ENCODE measurements at places on chromosomes 1 and 21.

DNA sequence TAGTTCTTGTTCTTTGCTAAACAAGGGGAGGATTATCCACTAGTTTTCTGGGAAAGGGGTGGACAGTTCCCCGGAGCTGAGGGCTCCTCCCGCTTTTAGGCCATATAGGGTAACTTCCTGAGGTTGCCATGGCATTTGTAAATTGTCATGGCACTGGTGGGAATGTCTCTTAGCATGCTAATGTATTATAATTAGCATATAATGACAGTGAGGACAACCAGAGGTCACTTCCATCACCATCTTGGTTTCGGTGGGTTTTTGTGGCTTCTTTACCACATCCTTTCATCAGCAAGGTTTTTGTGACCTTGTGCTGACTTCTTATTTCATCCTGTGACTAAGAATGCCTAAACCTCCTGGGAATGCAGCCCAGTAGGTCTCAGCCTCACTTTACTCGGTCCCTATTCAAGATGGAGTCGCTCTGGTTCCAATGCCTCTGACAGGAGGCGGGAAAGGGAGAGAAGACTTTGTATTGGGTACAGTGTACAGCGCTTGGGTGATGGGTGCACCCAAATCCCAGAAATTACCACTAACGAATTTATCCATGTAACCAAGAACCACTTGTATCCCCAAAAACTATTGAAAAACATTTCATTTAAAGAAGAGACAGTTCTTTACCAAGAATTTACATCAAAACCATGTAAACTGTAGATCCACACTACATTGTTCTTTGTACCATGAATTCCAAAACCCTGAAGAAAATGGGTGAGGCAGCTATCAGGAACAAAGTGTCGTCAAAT lies 8.7 kb upstream of the SLC2A5 start:
- DNase-seq: no peak

DNA sequence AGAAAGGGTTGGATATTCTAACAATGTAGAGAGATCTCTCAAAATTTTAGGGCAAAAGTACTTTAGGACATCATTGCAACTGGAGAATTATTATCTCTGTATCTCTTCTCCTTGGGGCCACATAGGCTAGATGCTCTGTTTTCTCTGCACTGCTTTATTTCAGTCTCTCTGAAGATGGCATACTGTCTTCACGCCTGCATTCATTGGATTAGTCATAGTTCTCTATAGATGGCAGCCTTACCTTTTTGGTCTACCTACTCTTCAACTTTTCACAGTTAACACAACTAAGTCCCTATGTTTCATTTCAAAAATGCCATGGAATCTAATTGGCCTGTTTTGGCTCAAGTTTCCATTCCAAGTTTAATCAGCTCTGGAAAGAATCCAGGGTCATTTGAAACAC lies 1623.3 kb upstream of the B3GALT2 start:
- no peak for DNase-seq

GRCh38 chr1:192256674-192257334 lies 60.0 kb upstream of the RGS21 start:
- no peak for DNase-seq

- no peak for DNase-seq
Measured at GRCh38 chr21:45207839-45208626, 79.7 kb downstream of the POFUT2 start.

GRCh38 chr1:164733070-164733469 lies 174.1 kb downstream of the PBX1 start:
- no peak for DNase-seq

- DNase-seq: no peak
Measured at GRCh38 chr1:164058198-164058597, 500.8 kb upstream of the PBX1 start.

- no peak for DNase-seq
Measured at GRCh38 chr1:97508653-97509218, 412.1 kb downstream of the DPYD start.

DNA sequence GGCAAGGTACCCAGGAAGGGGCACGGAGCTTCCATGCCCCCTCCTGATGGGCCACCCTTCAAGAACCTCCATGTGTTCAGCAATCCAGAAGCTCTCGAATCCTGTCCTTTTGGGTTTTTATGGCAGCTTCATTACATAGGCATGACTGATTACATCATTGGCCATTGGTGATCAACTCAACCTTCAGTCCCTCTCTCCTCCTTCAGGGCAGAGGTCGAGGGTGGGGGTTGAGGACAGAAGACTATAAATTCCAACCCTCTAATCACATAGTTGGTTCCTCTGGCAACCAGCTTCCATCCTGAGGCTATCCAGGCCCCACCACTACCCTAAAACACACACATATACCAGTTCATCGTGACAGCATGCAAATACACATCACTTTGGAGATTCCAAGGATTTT lies 135.7 kb downstream of the ZNF281 start:
- no peak for DNase-seq

- DNase-seq: no peak
Measured at GRCh38 chr1:46184920-46185658, 8.8 kb upstream of the P3R3URF start.

GRCh38 chr1:111223126-111223685 lies 4.3 kb upstream of the CHI3L2 start:
- no peak for DNase-seq

- DNase-seq: no peak
Measured at GRCh38 chr21:45176141-45176540, 101.8 kb downstream of the ADARB1 start.

DNA sequence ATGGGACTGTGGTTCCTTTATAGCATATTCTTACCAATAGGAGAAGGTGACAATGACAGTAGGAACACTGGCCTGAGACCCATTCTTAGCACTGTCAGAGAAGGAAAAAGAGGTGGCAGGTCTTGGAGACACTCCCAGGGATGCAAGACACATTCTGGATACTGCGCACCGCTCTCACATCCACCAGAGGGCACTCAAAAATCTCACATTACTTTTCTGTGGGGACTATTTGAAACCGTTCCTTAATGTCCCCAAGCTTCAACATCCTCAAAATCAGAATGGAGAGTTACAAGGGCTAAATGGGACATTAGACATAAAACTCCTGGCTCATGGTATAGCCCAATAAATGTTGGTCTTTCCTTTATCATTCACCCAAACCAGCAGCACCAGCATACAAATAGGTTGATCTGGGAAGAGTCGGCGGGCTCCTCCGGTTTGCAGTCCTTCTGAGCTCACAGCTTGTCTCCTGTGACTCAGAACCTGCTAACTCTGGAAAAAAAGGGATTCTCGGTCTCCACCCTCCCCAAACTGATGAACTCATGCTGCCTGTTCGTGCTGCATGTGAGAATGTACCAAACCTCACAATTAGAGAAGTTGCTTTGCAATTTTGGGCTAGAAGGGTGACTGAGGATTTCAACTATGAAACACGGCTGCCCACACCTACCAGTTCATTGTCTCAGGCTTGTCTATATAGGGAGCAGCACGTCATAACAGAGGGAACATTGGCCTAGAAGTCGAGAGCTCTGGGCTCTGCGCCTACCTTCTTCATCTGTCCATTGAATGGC lies 40.2 kb downstream of the IL12RB2 start:
- DNase-seq: peak; percentile 63

DNA sequence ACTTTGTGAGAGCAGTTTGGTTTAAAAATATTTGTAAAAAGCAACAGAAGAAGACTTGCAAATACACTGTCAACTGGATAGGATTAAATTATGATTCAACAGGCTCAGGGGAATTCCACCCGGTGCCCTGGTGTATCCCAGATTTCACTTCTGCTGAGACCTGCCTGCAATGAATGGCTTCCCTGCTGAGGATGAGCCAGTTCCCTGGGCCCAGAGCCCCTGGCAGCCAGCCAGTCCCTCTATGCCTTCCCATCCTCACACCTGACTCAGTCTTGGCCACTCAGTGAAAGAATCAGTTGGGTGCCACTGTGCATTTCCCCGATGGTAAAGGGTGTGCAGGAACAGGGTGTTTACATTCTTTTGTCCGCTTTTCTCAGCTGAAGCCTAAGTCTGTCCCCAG lies 64.4 kb downstream of the KCTD3 start:
- peak; percentile 17 for DNase-seq

- DNase-seq: no peak
Measured at GRCh38 chr1:162371611-162372010, 5.0 kb downstream of the SPATA46 start.

DNA sequence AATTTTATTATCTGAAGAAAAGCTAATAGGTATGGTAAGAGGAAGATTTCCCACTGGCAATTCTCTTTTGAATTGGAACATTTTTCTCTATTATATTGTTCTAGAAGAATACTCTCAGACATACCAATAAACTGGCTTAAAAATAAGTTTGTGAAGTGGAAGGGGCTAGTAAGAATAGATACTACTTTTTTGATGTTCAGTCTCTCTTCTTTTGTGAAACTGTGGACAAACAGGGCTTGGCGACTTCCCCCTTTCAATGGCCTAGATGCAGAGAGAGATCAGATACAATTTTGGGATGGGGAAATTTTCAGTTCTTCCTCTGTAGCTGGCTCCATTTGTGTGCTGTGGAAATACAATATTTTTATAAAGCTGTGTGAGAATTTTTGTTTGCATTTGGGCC lies 2.5 kb downstream of the PBX1 start:
- no peak for DNase-seq

GRCh38 chr1:206469411-206469932 lies 804 bp upstream of the IKBKE start:
- peak; percentile 29 for DNase-seq

- DNase-seq: no peak
Measured at GRCh38 chr21:36465478-36465877, 14.4 kb downstream of the CLDN14 start.

DNA sequence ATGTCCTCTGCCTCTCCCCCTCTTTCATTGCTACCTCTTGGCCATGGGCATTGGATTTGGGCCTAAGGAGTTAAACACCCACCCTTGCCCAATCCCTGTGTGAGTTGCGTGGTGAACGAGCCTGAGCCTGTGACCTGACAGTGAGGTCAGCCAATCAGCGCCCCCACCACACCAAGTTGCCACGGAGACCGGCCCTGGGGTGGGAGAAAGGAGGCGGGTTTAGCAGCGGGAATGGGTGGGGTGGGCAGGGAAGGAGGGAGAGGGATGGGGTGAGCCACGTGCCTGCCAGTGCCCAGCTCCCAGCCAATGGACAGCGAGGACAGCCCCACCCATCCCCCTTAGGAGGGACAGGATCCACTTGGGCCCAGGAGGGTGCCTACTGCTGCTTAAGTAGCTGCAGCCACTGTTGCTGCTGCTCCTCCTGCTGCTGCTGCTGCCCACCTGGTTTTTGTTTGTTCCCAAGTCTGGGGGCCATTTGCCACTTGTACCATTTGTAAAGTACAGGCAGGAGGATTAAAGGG lies 9.5 kb downstream of the ZBTB7B start:
- DNase-seq: peak; percentile 87

DNA sequence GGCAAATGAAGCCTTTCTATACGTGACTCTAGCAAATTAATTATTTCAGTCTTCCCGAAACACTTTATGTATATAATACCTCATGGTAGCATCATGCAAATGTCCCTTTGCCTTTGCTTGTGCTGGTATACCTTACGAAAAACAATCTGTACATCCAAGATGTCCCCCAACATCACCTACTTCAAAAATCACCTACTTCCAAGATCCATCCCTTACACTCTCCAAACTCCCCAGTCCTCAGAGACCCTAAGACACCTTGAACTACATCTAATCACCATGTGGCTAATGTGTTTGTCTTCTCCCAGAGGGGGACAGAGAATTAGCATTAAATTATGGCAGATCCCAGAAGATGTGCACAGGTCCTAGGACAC lies 46.5 kb upstream of the CRNN start:
- no peak for DNase-seq

DNA sequence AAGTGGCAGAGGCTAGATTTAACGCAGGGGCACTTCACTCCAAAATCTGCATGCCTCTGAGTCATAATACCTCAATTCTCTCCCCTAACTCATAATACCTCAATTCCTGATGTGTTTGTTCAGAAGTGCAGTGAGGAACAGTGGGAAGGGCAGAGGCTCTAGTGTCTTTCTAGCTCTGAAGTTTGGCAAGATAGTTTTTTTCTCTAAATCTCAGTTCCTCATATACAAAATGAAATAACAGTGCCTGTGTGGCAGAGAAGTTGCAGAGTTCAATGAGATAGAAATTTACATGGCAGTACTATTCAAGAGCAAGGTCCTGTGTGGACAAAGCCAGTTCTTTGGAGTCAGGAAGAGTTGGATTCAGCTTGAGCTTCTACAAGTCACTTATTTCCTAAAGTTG lies 9.8 kb downstream of the JUN start:
- DNase-seq: no peak

GRCh38 chr1:201137579-201138310 lies 10.8 kb upstream of the ASCL5 start:
- DNase-seq: no peak

- DNase-seq: no peak
Measured at GRCh38 chr1:155981266-155982088, 3.1 kb upstream of the ARHGEF2 start.

- no peak for DNase-seq
Measured at GRCh38 chr1:5828308-5828935, 163.8 kb downstream of the NPHP4 start.

GRCh38 chr1:25187077-25187476 lies 45.2 kb downstream of the SYF2 start:
- no peak for DNase-seq

- DNase-seq: no peak
Measured at GRCh38 chr21:34890470-34890723, 158.7 kb downstream of the RUNX1 start.

DNA sequence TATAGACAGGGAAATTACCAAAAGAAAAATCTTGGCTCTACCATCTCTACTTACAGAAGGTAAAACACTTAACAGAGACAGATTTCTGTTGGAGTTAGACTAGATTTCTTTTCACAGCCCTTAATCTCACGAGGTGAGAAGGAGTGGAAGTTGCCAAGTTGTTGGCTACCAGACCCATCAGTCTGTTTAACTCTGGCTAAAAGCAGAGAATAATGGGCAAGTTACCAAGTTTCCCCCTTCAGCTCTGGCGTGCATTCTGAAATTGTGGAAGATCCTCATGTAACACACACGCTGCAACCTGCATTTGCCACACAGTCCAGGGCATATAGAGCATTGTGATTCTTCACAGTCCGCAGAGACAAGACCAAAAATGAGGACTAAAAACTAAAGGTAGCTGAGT lies 49.3 kb downstream of the STX6 start:
- DNase-seq: no peak

- DNase-seq: no peak
Measured at GRCh38 chr1:88060112-88060673, 623.9 kb upstream of the PKN2 start.

GRCh38 chr1:30525971-30526651 lies 197.3 kb downstream of the MATN1 start:
- DNase-seq: peak; percentile 50

- no peak for DNase-seq
Measured at GRCh38 chr1:3066250-3066711, 2.7 kb upstream of the PRDM16 start.

DNA sequence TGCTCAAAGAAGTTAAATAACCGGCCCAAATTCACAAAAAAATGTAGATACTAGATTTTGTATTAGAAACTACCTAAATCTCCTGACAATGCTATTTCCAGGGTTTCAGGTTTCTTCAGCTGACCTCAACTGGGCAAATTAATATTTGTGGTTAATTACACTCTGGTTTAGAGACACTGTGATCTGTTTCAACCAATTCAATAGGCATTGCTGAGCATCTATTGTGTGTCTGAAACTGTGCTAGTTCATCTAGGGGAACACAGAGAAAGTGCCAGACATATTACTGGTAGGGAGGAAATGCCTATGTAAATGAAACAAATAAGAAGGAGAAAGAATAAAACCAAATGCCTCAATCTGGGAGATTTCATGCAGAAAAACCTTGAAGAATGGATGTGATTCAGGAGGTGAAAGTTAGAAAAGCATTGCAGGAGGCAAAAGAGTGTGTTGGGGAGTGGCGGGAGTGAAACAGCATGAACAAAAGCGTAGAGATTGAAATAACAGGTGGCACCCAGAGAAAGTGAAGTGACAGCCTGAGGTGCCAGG lies 51.3 kb upstream of the IVNS1ABP start:
- no peak for DNase-seq
